Stimulated activated CD8-positive, alpha-beta memory T cell treated with anti-CD3 and anti-CD28 coated beads, Interleukin-7, amount 100 ng/mL, for 4 hours (primary cell): ENCODE measurements at places on chromosomes 16 and 17.

GRCh38 chr16:466651-467050, 41.2 kb downstream of the RAB11FIP3 start:
- no peak for DNase-seq

GRCh38 chr16:87033021-87033471, 284.1 kb downstream of the C16orf95 start:
- DNase-seq, result no peak

DNA sequence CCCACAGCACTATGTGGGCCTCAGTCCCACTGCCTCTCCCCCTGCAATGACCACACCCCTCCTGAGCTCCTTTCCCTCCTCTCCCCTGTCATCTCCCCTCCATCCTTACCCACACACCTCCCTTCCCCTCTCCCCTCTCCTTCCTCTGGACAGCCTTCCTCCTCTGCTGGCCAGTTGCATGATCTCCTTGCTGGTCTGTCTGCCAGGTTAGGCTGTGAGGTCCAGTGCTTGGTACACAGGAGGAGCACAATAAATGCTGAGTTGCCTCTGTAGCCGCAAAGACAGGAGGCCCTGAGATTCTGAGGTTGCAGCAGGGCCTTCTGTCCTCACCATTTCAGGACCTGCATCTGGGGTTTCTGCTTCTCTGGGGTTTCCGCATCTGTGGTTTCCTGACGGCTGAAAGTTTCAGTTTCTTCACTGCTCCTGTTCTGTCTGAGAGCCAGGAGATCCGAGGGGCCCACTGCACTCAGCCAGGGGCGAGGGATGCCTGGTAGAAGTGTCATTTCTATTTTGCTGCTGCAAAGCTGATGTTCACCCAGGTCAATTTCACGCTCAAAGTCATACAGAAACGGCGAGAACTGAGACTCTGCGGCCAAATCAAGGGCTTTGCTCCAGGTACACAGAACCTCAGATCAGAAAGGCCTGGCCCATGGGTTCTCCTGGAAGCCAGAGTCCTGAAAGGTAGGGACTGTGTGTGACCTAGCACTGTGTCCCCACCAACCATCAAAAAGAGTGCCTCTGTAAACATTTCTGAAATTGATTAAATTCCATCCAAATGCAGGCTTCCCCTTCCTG, 4.6 kb upstream of the SLC12A3 start:
- no peak for DNase-seq

- DNase-seq, result no peak
These were observed 1.9 kb upstream of the CCDC102A start for GRCh38 chr16:57538235-57538721.

GRCh38 chr17:36059406-36059805, 4.7 kb upstream of the CCL18 start:
- DNase-seq, result no peak

DNA sequence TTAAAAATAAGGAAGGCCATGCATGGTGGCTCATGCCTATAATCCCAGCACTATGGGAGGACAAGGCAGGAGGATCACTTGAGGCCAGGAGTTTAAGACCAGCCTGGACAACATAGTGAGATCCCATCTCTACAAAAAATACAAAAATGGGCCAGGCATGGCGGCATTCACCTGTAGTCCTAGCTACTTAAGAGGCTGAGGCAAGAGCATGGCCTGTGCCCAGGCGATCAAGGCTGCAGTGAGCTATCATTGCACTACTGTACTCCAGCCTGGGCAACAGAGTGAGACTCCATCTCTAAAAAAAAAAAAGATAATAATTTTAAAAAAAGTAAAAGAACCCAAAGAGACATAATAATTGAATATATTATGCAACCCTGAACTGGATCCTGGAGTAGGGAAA, 83.6 kb upstream of the ZNF423 start:
- DNase-seq, result no peak

DNA sequence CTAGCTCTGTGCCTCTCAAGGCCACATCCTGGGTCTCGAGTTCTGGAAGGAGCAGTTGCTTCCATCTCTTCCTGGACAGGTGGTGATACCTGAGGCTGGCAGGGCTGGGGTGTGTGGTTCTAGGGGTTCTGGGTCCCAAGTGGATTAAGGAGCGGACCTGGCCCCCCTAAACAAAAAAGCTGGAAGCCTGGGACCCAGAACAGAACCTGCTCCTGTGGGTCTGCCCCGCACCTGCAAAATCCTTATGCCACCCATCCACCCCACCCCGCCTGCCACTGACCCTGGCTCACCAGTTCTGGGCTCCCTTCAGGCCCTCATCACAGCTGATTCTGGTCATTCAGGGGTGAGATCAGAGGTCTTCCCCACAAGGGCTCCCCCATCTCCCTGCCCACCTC, 44.8 kb downstream of the ADCY7 start:
- DNase-seq, result no peak

DNA sequence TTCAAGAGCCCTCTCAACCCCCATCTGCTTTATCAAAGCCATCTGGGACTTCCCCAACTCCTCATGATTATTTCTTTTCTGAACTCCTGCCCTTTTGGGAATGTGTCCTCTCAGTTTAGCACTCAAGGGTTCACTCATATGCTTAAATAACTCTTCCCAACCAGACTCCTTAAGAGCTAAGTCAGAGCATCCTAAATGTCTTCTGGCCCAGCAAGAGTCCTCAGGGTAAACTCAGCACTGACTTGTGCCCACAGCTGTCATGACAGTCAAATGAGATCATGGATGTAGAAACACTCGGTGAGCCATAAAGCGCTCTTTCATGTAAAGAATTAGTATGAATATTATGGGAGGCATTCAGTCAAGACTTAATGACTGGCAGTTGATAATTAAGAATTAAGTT, 85.9 kb downstream of the TEX14 start:
- DNase-seq, result no peak

DNA sequence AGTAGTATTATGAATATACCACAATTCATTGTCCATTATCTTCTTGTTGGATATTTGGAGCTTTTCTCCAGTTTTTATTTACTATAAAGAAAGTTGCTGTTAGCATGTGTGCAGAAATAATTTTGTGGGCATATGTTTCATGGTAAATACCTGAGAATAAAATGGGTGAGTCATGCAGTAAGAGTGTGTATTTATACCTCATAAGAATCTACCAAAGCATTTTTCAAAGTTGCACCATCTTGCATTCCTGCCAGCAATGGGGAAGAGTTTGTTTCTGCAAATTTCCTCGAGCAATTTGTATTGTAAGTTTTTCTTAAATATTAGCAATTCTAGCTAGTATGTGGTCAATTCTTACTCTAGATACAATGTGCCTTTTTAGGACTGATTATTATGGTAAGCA, 7.9 kb upstream of the MON1B start:
- no peak for DNase-seq

DNA sequence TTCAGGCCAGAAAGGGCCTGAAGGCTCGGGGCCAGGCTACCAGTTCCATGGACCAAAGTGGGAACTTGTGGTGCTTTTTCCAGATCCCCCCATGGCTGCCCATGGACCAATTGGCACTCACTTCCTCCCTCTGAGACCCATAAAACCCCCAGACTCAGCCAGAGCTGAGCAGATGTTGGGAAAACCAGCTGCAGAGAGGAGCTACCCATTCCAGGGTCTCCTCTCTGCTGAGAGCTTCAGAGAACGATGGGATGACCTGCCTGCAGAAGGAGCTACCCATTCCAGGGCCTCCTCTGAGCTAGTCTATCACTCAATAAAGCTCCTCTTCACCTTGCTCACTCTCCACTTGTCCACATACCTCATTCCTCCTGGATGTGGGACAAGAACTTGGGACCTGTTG, 52.2 kb upstream of the MED9 start:
- DNase-seq, result no peak

DNA sequence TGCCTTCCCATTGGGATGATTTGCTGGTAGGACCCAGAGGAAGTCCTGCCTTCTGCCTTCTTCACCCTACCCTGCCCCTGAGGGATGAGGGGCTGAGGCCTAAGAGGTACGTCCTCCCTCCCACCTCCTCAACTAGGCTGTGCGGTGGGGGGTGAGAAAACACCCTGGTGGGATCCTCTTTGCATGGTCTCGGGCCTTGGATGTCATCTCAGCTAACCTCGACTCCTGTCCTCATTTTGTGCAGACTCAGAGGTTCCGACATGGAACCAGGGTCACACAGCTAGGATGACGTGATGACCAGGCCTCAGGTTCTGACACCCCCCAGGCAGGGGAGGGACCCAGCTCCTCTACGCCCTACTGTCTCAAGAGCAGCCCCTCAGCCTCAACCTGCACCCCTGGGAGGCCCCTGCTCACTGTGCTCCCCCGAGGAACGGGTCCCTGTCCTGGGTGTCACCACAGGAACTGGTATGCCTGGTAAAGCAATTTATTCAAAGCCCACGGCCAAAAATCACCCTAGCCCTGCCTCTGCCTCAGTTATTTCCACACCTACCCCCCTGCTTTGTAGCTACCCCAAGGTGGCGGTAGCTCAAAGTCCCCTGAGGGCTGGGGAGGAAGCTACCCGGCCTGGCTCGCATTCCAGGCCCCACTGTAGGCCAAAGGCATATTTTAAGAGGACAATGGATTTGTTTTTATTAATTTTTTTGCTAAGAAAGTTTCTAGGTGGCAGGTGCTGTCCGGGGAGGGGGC, 17.5 kb downstream of the UNC13D start:
- no peak for DNase-seq

DNA sequence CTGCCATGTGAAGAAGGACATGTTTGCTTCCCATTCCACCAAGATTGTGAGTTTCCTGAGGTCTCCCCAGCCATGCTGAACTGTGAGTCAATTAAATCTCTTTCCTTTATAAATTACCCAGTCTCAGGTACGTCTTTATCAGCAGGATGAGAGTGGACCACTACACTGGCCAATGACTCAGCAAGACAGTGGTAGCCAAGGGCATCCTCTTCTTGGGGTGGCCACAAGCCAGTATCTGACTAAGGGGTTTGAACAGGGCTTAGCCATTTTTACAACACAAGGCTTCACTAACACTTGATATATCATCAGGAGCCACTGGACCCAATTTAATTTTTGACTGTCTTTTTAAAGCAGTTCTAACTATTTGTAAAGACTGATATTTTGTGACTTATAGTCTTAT, 21.1 kb upstream of the KRT24 start:
- DNase-seq, result no peak

- DNase-seq, result no peak
These were observed 2.2 kb downstream of the SLC12A3 start for GRCh38 chr16:56866955-56867830.

DNA sequence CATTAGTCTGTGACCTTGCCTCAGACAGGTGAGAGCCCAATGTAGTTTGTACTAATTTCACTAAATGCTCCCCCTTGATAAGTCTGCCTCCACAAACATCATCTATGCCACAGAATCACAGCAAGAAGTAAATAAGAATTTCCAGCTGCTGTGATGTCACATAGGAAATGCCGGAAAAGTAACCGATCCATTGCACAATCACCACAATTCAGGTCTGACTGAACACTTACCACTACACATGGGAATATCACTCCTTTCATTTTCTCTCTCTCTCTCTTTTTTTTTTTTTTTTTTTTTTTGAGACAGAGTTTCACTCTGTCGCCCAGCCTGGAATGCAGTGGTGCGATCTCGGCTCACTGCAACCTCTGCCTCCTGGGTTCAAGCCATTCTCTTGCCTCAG, 79.0 kb upstream of the CDH11 start:
- DNase-seq, result no peak

- no peak for DNase-seq
These were observed 43.4 kb upstream of the GSE1 start for GRCh38 chr16:85569615-85570212.

DNA sequence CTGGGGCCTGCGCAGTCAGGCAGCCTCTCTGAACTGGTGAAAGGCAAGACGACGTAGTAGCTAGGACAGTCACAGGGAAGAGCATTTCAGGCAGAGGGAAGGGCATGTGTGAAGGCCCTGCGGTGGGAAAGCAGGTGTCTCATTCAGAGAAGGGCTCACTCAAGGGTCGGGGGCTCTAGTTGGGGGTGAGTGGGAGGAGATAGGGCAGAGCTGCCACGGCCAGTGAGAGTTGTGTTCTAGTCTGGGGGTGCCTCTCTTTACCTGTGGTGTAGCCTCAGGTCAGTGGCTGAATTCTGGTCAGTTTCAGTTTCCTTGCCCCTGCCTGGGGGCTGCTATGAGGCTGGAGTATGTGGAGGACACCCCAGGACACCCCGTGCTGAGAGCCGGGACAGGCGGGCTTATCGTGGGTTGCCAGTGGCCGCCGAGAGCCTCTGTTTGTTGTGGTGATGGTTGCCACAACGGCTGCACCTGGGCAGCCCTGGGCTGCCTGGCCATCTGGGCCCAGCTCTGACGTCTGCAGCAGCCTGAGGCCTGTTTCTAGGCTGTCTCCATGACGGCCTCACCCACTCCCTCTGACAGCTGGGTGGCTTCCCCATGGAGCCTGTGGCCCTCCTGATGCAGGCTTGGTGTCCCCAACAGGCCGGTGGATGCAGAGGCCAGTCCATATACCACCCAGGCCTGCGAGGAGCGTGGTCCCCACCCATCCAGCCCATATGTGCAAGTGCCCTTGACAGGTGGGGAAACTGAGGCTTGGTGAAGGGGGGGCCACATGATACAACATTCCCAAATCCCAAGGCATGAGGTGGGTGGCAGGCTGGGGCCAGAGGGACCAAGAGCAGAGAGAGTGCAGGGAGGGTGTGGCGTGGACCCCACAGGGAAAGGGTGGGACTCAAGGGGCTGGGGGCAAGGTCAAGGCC, 10.8 kb downstream of the MAP2K3 start:
- DNase-seq, result no peak

- no peak for DNase-seq
These were observed 10.4 kb downstream of the ZNF652 start for GRCh38 chr17:49351572-49352140.

- DNase-seq, result no peak
These were observed 28.2 kb downstream of the SLC39A11 start for GRCh38 chr17:73064084-73064938.

DNA sequence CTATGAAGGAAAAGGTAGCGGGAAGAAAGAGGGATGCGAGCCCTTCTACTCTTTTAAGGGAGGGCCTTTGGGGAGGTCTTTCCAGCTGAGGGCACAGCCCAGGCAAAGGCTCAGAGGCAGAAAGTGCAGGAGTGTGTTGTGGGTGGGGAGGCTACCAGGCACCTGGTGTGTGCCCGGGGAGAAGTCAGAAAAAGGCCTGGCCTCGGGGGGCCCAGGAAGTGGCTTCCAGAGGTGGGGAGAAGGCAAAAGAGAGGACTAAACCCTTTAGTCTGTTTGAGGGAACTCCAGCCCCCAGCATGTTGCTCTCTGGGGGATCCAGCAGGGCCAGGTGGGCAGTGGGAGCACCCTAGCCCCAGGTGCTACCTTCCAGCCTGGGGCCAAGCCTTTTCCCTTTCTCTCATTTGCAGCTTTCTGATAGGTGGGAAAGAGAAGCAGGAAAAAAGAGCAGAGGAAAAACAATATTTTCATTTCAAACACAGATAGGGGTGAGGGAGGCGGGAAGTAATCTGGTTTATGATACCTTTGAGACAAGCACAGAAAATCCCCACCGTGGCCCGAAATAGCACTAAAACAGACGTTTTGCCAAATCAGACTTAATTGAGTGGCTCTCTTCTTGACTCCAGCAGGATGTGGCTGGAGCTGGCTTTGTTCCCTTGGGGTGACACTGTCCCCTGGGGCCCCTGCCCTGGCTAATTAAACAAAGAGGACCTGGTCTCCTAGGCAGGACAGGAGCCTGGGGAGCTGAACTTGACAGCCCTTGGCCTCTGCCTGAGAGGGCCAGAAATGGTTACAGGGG, 10.4 kb downstream of the RAI1 start:
- DNase-seq, result no peak
